Astrocyte of the hippocampus (primary cell): ENCODE measurements at places on chromosomes 4 and X.

GRCh38 chr4:95360256-95360903 lies 188.4 kb downstream of the UNC5C start:
- no peak for DNase-seq

DNA sequence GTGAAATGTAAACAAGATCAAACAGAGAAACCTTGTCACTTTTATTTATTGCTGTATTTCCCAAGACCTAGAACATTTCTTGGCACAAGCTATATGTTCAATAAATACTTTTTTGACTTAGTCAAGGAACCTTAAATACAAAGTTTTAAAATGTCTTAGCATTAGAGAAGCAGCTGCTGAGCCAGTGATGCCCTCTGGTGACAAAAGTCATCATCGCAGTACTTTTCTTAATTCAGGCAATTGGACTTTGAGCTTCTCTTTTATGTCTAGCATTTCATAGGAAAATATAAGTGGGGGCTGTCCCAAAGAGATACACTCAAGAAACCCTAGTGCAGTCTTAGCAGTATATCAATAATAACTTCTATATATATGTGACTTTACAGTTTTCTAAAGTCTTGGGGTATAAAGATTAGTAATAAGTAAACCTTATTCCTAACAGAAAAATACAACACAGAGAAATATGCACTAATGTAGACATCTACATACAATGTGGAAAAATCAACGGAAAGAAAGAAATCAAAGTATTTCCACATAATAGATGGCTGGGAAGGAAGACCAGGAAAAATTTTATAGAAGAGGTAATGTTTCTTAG lies 118.4 kb downstream of the DTHD1 start:
- peak; percentile 63 for DNase-seq

DNA sequence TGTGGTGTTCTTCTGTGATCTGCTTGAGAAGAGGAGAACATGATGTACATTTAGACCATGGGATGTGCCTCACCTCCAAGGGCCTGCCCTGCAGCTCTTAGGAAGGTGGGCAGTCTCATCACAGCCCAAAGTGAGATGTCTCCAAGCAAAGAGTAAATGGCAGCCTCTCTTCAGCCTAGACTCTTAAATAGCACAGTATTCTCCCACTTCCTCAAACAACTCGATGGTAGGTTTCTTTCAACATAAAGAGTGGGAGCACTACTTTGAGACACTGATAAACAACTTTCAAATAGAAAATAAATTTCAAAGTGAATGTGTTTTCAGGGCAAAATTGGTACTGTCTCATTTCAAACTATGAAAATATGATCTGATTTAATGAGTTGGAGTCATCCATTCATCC lies 35.2 kb downstream of the EDNRA start:
- no peak for DNase-seq

- DNase-seq: no peak
Measured at GRCh38 chr4:7183161-7183560, 9.2 kb upstream of the SORCS2 start.

DNA sequence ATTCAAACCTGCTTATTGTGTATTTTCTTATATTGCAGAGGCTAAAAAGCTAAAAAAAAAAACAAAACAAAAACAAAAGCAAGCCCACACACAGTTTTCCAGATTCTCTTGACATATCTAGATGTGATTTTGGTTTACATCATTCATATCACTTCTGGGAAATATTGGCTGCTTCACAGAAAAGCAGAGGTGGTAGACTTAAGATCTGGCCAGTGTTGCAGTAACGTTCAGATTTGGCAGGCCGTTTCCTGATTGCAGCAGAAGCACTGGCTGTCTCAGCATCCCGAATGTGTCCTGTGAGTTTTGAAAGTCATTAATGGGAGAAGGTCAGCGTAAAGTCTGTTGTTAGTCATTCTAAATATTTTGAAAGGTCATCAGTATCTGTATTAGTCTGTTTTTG lies 2062.0 kb downstream of the ARAP2 start:
- DNase-seq: no peak

- peak; percentile 60 for DNase-seq
Measured at GRCh38 chr4:183838987-183839712, 66.0 kb upstream of the STOX2 start.

DNA sequence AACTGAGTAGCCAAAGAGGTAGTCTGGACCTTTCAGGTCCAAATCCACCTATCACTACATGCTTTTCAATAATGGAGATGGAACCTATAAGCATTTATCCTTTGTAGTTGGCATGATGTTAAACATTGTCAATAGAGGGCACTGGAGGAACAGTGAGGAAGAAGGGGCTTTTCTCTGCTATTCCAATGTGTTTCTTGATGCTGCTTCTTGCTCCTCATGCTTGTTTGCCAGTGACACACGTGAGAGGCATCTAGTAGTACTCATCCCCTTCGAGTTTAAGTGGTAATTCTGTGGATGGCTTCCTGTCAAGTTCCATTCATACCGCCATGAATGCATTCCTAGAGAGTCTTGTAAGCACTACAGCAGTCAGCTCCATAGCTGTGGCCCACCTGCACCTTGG lies 84.0 kb downstream of the NAA11 start:
- peak; percentile 72 for DNase-seq

- no peak for DNase-seq
Measured at GRCh38 chrX:150085881-150086280, 147.6 kb upstream of the EOLA2 start.

- no peak for DNase-seq
Measured at GRCh38 chrX:100931218-100931924, 2.7 kb upstream of the XKRX start.

DNA sequence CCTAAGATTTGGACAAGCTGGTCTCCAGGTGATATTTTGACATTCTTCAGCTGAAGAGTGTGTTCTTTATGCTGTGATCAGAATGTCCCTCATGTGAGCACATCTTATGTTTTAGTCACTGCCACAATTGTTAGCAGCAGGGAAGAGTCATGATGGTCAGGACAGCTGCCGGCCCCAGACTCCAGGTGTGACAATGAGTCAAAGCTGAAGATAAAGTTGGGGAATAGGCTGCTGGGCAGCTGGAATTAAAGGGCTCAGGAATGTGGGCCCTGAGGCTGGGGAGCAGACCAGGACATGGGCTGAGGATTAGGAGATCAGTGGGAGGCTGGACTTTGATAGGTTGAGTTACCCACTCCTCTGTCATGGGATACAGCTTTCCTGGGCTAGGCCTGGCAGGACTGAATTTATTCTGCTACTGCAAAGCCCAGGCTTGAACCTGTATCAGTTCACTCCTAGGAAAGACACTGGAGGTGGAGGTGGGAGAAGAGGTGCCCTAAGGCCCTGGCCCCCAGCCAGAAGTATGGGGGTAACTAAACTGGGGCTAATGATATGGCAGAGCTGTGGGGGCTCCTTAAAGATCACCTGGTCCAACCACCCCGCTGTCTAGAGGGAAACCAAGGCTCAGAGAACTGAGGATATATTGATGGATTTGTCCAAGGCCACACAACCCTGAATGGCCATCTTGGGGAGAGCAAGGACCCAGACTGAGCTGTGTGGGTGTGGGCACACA lies 119.5 kb downstream of the PJA1 start:
- DNase-seq: no peak
